ENCODE measurements at places on chromosomes 3 and 15.

DNA sequence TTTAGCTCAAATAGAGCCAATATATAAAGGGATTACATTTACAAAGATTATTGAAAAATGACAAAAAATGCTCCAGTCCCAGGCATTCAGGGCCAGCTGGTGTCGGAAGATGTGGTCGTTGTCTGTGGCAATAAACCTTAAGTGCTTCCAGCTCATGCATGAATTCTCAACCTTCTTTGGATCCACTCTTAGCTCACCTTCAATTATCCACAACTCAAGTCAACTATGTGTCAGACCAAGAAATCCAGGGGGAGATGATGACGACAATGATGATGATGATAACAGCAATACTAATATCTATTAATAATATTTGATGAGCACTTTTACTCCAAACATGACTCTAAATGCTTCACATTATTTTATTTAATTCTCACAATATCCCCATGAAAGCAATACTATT, 53.6 kb upstream of the PXYLP1 start:
- no peak for DNase-seq

- DNase-seq, result no peak
These were observed 166.9 kb upstream of the PROK2 start for GRCh38 chr3:71951842-71952241.

GRCh38 chr15:34473840-34474239, 36.2 kb upstream of the GOLGA8A start:
- DNase-seq, result no peak

- DNase-seq, result no peak
These were observed 189.2 kb downstream of the RSL24D1 start for GRCh38 chr15:55007561-55007960.
